Activated CD8-positive, alpha-beta T cell treated with anti-CD3 and anti-CD28 coated beads, Interleukin-2, amount 10 ng/mL, durations not matched to agents 7 days and 5 days (primary cell): ENCODE measurements at places on chromosomes 4 and X. TPM values are rescaled to one million over a fixed set of nuclear protein-coding genes. Genes with fewer than 3 reads are reported as not detected.

The NPY2R gene
- not detected for total RNA-seq

DNA sequence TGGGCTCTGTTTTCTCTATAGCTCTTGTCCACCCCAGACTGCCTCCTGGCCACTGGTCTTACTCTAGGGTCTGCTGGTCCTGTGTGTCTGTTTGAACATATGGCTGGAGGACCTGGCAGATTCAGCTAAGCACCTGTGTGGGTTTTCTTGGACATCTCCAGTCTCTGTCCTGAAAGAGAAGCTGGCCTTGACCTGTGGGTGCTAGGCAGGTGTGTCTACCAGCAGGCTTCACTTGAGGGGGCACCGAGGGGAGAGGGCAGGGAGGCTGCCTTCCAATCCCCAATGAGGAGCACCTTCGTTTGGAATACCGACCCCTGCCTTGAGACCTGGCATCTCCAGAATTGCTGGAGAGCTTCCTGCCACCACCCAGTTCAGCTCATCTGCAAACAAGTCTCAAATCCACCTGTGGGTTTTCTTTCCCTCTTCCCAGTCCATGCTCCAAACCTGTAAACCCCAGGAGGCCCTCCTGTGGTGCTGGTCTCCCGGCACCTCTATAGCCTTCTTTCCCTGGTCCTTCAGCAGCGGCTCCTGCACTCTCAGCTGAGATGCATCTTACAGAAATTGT lies 45.2 kb downstream of the HTRA3 start:
- no peak overlapping the region for H3K27ac ChIP-seq
- H3K4me3 ChIP-seq = no peak overlapping the region
- H3K36me3 ChIP-seq = no peaks in the 10 kb centered on the region
- H3K4me1 ChIP-seq = no peaks in the 10 kb centered on the region
- no peak for DNase-seq
- peaks cover 2% of the 10 kb centered on the region for H3K27me3 ChIP-seq

DNA sequence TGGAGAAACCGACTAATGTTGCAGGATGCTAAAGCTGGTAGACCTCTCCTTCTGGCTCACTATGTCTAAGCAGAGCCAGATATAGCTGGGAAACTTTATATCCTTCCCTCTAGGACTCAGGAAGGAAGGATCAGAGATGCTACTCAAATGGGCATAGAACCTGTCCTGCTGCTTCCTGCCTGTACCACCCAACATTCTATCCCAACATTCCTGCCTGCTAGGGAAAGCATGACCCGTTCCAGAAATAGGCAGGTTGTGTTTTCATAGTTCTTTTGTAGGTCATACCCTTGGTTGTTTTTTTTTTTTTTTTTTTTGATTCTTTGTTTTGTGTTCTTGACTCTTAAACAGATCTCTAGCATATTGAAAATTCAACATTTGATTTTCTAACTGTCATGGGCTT lies 5.3 kb downstream of the NPNT start:
- H3K27me3 ChIP-seq = peaks cover 43% of the 10 kb centered on the region
- no peak overlapping the region for H3K4me3 ChIP-seq
- H3K4me1 ChIP-seq = peaks cover 5% of the 10 kb centered on the region

GRCh38 chrX:149207518-149207917 lies 297.6 kb downstream of the IDS start:
- H3K27ac ChIP-seq = no peak overlapping the region
- H3K4me3 ChIP-seq = no peak overlapping the region
- H3K4me1 ChIP-seq = no peaks in the 10 kb centered on the region
- no peak for DNase-seq
- no peaks in the 10 kb centered on the region for H3K36me3 ChIP-seq

DNA sequence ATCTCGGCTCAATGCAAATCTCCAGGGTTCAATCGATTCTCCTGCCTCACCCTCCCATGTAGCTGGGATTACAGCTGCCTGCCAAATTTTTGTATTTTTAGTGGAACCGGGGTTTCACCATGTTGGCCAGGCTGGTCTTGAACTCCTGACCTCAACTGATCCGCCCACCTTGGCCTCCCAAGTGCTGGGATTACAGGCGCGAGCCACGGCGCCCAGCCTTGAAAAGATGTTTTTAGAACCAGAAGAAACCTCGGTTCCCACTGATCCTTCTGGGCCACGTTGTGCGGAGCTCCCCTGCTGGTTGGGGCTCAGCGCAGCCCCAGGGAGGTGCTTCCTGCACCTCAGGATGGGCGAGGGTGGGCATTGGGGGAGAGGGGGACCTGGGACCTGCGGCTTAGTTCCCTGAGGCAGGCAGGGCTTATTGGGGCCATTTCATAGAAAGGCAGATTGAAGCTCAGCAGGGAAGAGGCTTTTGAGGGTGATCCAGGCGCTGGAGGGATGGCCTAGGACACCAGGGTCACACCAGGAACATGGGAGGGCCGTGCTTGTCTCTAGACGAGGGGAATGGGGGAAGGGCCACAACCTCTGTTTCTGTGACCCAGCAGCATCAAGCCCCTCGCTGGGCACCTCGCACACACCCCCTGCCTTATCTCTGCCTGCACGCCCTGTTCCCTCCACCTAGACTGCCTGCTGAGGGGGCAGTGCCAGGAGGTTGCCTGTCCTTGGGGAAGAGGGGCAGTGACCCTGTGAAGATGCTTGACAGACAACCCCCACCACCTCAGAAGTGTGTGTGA lies 6.3 kb upstream of the ADD1 start:
- peak overlapping the region; percentile 85 for H3K27ac ChIP-seq
- peak overlapping the region; percentile 77 for H3K4me3 ChIP-seq
- H3K27me3 ChIP-seq = no peaks in the 10 kb centered on the region
- DNase-seq = no peak
